ENCODE measurements at places on chromosomes 3 and 15.

GRCh38 chr3:105904678-105905284 lies 36.0 kb upstream of the CBLB start:
- no peak for DNase-seq

GRCh38 chr3:139721370-139721769 lies 43.6 kb upstream of the NMNAT3 start:
- DNase-seq = no peak

- no peak for DNase-seq
Observed at GRCh38 chr3:181955566-181955965, 243.8 kb downstream of the SOX2 start.

DNA sequence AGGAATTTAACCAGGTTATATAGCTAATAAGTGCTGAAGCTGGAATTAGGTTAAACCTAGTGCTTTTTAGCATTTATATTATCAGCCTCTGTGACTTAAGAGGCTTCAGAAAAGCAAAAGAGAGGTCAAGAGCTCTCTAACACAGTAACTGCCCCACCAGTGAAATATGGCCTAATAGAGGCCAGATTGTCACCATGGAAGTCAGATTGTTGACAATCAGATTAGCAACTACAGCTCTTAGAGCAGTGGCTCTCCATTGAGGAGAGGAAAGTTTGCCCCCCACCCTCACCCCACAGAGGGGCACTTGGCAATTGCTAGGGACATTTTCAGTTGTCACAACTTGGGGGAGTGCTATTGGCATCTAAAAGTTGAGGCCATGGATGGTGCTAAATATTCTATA lies 23.3 kb upstream of the LMOD3 start:
- DNase-seq = no peak

DNA sequence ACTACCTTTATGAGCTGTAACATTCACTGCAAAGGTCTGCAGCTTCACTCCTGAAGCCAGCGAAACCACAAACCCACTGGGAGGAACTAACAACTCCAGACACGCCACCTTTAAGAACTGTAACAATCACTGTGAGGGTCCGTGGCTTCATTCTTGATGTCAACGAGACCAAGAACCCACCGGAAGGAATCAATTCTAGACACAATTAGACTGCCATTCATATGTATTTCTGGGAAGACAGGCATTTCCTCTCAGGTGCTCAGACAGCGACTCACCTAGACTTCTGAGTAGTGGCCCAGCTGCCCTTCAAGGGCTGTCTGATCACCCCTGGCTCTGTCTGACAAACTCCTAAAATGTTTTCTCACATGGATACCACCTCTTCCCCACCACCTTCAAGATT lies 506.8 kb downstream of the PDCD6IP start:
- no peak for DNase-seq

Measured in T-cell (primary cell).